LHCN-M2 (cell line): ENCODE measurements at places on chromosomes 5 and 9. TPM values are rescaled to one million over a fixed set of nuclear protein-coding genes. Genes with fewer than 3 reads are reported as not detected.

DNA sequence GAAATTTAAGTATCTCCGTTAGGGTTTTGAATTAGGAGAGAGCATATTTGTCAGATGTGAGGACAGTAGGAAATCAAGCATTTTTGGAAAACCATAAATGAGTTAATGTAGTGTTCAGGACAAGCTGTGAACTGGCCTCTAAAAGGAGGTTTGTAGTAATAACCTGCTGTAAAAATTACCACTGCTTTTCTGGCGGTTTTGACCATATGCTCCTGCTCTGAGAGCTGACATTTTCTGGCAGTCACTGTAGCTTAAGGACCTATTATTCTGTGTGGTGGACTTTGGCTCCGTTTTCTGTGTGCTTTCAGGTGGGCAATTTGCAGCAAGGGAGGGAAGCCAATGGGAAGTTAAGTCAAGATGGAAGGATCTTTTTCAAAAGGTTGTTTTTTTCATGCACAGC lies 111.1 kb downstream of the SGCD start:
- no peak for DNase-seq

GRCh38 chr9:111350556-111350955 lies 20.5 kb upstream of the OR2K2 start:
- DNase-seq, result no peak

GRCh38 chr9:84404095-84404686 lies 63.6 kb upstream of the SLC28A3 start:
- DNase-seq, result no peak

- no peak for DNase-seq
Observed at GRCh38 chr9:13726746-13727145, 447.3 kb upstream of the MPDZ start.

- DNase-seq, result no peak
Observed at GRCh38 chr5:53368516-53368915, 111.9 kb upstream of the FST start.

NR2F1-AS1 gene
- 10.4 and 10.8 TPM in 2 replicates for total RNA-seq
